Spleen (tissue), 13 donors: ENCODE measurements at places on chromosomes 11 and 22. TPM values are rescaled to one million over a fixed set of nuclear protein-coding genes. Genes with fewer than 3 reads are reported as not detected.

Gene DDI1
- total RNA-seq: not detected

Gene MCM5
- 55.7 TPM for total RNA-seq

Gene SLC5A4
- total RNA-seq: 2.0 TPM

Gene DSCAML1
- total RNA-seq: 5.6 TPM

Gene MRGPRF
- total RNA-seq: 11.7 TPM

GRCh38 chr11:78646564-78647185 lies 72.0 kb upstream of the NARS2 start:
- DNase-seq: no peak

- DNase-seq: no peak
Observed at GRCh38 chr22:45917146-45917545, 59.8 kb downstream of the WNT7B start.

DNA sequence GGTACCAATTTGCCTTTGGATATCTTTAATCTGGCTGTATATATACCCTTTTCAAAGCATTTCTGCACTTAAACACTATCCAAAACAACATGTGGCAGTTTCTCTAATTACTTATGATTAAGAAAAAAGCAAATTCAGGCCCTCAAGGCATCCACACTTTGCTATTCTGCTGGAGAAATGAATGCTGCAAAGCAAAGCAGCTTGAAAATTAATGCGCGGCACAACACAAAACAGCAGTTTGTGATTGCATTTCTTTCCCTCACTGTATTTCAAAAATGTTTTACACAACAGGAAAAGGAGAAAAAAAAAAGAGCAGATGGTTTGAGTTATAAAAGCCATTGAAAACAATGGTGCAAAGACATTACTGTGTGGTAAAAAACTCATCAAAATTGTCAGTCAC lies 738.4 kb upstream of the RAG2 start:
- DNase-seq: no peak

GRCh38 chr11:15471048-15471894 lies 356.5 kb downstream of the INSC start:
- DNase-seq: no peak

- no peak for DNase-seq
Observed at GRCh38 chr11:13149991-13150390, 127.6 kb upstream of the BMAL1 start.

DNA sequence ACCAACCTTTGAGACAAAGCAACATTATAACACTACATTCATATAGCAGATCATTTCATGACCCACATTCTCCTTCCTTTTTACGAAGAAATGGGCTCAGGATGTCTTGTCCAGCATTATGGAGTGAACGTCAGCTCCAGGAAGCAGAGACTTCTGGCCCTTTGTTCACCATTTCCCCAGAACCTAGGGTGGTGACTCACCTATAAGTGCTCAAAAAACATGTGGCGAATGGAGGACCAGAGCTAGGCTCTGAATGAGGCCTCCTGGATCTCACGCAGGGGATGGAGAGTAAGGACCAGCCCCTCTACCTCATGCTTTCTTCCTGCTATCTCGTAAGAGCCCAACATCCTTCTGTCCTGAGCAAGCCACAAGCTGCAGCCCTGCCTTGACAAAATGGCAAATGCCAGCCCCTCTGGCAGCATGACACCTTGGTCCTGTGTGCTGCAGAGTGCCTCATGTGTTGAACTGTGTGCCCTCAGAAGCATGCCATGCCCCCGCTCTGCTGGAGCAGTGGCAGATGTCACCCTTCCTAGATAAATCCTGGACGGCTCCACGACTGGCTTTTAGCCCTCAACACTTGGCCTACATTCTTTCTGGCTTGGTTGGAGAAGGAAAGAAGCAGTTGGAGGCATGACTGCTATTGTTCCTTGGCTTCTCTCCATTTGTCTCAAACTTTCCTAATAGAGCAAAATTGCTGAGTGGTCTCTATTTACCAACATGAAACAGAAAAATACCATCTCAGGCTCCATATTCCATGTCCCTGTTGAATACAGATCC lies 6.5 kb upstream of the ST3GAL4 start:
- DNase-seq: peak; percentile 66
